ENCODE measurements at places on chromosomes 13 and 19.
A peak's percentile ranks its signal among the peaks of the same experiment; 100 is the strongest.

DNA sequence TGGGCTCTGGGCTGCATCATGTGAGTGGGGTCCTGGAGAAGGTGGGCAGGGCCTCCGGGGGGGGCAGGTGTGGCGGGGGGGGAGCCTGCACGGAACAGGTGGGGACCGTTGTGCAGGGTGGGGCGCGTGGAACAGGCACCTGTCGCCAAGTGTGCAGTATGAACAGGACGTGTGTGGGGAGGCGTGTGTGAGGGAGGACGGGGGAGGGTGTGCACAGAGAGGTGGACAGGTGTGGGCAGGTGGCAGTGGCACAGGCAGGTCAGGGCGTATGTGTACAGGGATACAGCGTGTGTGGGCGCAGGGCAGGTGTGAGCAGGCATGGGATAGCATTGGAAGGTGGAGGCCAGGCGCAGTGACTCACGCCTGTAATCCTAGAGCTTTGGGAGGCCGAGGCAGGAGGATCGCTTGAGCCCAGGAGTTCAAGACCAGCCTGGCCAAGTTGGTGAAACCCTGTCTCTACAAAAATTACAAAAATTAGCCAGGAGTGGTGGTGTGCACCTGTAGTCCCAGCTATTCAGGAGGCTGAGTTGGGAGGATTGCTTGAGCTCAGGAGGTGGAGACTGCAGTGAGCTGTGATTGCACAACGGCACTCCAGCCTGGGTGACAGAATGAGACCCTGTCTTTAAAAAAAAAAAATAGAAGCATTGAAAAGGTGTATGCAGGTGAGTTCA, 3.2 kb downstream of the PLK5 start:
- no peak for DNase-seq

GRCh38 chr13:84500016-84500415, 617.7 kb upstream of the SLITRK1 start:
- no peak for DNase-seq

- no peak for DNase-seq
Measured at GRCh38 chr19:6733338-6734095, 3.9 kb downstream of the GPR108 start.

GRCh38 chr13:41554626-41555386, 97.5 kb downstream of the RGCC start:
- DNase-seq = no peak

DNA sequence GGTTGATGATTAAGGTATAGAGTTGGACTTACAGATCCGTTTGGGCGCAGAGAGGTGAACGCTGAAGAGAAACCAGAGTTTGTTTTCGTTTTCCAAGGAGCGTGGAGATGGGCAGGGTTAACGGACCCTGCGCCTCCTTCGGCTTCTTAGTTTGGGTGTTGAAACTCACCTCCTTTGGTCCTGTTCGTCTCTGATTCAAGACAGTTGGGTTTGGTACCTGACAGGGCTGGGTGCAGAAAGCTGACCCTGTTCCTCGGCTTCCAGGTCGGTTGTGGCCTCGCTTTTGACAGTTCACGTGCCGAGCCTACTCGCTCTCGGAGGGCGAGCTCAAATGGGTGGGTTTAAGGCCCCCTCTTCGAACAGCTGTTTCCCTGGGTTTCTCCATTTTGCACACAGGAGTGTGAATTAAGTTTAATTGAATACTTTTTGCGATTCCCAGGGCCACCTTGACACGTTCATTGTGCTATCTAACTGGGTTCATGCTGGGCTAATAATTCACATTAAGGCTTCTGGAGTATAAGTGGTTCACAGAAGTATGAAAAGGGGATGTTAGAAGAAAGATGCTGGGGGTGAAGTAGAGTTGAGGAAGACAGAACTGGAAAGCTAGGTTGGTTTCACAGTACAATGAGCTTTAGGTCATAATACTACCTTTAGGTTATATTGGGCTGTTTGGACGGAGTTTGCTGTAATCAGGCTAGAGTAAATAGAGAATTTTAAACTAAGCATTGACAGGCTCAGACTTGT, 638 bp downstream of the USPL1 start:
- DNase-seq = peak; percentile 8

DNA sequence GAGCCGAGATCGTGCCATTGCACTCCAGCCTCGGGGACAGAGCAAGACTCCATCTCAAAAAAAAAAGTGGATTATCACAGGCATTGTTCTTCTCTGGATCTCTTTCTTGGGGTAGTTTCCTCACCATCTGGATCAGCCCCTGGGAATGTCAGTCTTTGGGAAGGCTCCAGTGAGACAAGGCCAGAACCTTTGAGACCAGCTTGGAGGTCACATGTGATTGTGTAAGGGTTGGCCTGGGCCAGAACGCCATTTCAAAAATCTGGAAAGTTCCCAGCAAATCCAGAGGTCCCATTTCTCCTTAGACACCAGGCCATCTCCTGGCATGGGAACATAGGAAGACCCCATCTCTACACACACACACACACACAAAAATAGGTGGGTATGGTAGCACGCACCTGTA, 14.2 kb upstream of the ANGPTL8 start:
- no peak for DNase-seq

GRCh38 chr13:86052141-86052540, 252.9 kb upstream of the SLITRK6 start:
- DNase-seq = no peak

- no peak for DNase-seq
Measured at GRCh38 chr13:92838786-92839185, 387.8 kb upstream of the GPC6 start.

DNA sequence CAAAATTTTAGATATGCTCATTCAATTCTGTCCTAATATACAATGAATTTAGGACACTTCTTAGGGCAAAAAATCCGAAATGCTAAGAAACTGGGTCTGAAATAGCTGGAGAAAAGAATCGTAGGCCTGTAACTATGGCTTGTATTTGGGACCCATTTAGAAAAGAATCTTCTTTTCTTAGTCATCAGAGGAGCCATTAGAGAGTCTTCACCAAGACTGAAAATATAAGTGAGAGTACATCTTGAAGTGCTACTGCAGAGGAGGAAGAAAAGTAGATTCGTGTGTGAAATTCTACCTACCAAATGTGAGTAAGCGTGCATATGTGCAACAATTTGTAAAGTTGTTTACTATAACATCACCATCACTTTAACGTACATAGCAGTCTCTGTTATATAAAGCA, 8.8 kb upstream of the DACH1 start:
- DNase-seq = no peak

DNA sequence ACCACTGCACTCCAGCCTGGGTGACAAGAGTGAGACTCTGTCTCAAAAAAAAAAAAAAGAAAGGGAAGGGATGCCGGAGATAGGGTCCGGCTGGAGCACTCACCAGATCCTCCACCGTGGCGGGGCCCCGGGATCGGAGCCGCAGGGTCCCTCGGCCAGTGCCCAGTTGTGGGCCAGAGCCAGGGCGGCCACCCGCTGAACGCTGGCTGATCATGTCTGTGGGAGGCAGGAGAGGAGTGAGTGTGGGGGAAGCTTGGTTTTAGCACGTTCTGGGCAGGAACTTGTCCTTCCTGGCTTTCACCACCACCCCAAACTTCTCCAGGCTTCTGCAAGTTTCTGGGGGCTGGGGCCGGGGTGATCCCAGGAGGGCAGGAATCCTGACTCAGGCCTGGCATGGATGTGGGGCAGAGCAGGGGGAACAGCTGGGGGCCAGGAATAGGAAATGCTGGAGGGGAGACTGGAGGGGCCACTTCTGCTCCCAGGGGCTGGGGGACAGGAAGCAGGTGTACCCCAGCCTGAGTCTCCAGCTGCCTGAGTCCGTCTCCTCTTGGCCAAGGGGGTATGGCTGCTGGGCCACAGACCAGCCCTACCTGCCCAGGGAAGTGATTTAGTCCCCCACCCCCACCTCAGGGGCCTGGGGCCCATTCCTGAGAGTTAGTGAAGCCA, 4.3 kb upstream of the PTGER1 start:
- DNase-seq = no peak

DNA sequence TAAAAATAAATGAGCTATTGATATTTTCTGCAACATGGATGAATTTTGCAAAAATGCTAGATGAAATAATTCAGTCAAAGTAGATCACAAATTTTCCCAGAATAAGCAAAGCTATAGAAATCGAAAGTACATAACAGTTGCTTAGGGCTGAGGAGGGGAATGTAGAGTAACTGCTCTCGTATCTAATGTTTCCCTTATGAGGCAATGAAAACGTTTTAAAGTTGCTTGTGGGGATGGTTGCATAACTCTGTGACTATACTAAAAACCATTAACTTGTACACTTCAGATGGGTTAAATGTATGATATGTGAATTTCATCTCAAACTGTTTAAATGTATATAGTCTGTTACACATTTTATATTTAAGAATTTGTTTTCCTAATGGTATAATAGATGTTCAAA, 231.7 kb downstream of the GGACT start:
- no peak for DNase-seq

DNA sequence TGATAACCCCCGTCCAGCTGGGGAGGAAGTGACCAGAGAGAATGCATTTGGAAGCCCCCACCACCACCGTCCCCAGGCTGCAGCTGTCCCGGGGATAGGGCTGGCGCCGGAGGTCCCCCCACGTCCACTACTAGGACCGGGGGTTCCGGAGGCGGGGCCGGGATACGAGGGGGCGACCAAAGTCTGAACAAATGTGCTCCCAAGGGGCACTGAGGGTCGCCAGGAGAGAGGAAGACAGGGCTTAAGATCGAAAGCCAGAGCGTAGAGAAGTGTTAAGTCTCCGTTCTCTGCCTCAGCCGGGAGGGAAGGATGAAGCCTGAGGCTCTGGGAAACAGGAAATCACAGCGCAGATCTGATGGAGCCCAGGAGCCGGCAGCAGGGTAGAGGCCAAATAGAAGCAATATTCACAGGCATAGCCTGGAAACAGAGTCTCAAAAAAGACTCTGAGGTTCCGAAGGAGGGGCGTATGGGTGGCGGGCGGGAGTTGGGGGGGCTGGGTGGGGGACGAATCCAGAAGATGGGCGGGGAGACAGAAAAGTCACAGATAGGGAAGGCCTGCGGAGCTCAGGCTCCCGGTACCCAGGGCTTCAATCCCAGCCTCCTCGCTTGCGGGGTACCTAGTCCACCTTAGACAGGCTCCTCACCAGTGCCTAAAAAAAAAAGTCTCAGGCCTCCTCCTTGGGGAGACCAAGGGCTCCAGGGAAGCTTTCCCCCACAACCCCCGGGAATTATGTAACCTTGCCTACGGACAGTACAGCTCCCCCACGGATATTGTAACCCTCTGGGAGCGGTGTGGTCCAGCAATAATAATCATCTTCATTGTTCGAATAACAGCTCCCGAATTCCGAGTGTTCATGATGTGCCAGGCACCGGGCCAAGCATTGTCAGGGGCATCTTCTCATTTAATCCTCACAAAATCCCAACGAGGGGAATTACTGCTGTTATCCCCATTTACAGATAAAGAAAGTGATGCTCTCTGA, 1.1 kb upstream of the ERF start:
- DNase-seq = no peak

Data from T-cell (primary cell).